ENCODE measurements at places on chromosomes 3 and 15.

- no peak for DNase-seq
These were observed 70.4 kb upstream of the C15orf39 start for GRCh38 chr15:75131269-75131643.

GRCh38 chr3:25678581-25678980 lies 13.9 kb upstream of the TOP2B start:
- DNase-seq = no peak

- DNase-seq = no peak
These were observed 89.3 kb upstream of the CCDC80 start for GRCh38 chr3:112730210-112730609.

- no peak for DNase-seq
These were observed 156.0 kb downstream of the ISL2 start for GRCh38 chr15:76492538-76492937.

DNA sequence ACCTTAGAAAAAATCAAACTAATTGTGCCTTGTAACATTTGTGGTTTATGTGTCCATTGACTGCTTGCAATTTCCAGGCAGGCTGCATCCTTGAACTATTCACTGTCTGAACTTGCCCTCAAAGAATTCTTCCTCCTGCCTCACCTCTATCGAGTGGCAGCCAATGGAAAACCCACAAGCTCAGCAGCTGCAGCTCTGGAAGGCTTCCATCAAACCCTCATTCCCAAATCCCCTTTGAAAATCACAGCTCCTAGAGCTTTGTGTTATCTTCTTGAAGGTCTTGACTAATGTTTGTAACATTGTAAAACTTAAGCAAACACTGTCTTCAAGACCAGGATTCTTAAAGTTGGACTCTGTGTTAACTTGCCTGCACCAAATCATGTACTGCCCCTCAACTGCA lies 81.1 kb downstream of the FILIP1L start:
- no peak for DNase-seq

DNA sequence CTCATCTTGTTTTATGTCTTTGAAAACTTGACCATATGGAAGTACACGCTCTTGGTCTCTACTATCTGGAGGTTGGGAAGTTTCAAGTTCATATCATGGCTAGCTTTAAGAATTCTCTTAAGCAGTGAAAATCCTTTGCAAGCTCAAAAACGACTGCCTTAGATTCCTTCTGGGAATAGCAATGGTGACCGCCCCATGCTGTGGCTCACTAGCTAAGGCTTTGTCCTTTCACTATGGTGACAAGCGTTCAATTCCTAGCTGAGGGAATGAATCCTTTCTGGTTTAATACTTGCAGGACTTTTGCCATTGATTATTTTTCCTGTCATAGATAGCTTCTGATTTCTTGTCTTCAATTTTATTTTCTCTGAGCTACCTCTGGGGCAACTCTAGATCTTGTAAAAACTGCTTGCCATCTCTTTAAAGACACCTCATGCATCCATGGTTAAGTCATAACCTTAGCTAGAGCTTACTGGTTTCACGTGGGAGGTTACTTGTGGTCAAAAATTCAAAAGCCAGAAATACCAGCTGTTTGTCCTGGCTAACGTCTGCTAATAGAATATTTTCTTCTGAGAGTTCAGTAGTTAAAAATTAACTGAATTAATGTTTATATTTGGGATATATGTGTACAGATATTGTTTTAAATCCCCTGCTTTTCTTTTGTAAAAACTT lies 673.4 kb upstream of the CBLB start:
- DNase-seq = no peak

DNA sequence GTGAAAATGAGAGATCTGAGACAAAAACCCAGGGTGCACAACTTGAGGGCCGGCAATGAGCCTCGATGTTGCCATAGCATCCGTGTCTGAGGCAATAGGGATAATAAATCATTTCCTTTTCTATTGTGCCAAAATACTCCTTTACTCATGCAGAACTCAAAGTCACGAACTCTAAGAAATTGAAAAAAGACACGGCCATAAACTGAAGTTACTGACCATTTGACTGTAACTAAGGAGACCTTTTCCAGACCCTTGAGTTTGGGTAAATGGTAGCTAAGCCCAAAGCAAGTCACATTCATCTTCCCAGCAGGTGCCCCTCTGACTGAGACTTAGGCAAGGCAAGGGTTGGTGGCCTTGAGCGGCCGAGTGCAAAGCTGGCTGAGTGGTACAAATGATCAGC lies 141.2 kb upstream of the SLCO3A1 start:
- no peak for DNase-seq

GRCh38 chr3:185330644-185331043 lies 32.3 kb upstream of the MAP3K13 start:
- DNase-seq = no peak

GRCh38 chr3:37770938-37771918 lies 90.5 kb upstream of the CTDSPL start:
- no peak for DNase-seq

DNA sequence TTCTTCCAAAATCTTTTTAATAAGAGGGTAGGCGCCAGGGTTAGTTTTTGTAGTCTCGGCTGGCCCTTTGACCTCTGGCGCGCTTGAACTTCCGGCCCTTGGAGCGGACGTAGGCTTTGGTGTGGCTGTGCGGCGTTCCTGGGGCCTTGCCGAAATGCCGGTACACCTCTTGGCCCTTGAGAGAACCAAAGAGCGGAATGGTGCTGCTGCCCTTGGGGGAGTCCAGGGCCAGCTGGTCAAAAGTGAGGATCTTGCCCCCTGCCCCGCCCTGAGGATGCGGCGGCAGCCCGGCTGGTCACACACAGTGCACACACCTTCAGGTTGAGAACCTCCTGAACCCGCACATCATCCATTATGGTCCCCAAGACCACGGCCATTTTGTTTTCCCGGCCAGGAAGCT lies 20.0 kb upstream of the CHRNB4 start:
- DNase-seq = no peak

DNA sequence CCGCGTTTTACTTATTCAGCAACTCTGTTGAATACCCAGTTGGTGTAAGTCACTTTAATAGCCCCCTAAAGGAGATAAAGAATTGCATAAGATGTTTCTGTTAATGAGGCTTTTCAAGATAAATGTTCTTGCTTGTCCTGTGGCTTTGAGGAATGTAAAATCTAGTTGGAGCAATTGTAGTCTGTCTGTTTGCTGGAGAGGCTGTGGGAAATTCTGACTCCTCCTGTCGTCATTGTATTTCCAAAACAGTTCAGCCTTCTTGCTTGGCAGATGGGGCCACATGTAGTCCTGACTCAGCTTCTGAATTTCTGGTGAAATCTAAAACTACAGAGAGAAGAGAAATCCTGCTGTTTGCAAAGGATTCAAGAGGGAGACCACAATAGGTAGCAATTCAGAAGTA lies 114.4 kb downstream of the RYR3 start:
- no peak for DNase-seq

GRCh38 chr15:80706161-80706560 lies 11.1 kb downstream of the ABHD17C start:
- DNase-seq = no peak

GRCh38 chr3:66795365-66795764 lies 202.7 kb upstream of the KBTBD8 start:
- DNase-seq = no peak

DNA sequence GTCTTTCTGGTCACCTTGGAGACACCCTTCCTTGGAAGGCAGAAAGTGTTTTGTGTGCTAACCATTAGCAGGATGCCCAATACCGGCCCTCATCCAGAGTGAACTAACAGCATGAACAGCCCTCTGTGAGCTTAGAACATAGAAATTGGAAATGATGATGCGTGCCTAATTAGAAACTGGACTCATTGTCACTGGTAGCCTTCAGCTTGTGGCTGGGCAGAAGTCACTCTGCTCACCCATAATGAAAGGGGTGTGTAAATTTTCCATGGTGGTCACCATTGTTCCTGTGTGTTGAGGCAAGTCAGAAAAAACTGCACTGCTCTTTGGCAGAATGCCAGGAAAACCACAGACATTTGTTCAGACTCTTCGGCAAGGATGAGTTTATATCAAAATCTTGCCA lies 74.7 kb upstream of the CNTN4 start:
- no peak for DNase-seq

DNA sequence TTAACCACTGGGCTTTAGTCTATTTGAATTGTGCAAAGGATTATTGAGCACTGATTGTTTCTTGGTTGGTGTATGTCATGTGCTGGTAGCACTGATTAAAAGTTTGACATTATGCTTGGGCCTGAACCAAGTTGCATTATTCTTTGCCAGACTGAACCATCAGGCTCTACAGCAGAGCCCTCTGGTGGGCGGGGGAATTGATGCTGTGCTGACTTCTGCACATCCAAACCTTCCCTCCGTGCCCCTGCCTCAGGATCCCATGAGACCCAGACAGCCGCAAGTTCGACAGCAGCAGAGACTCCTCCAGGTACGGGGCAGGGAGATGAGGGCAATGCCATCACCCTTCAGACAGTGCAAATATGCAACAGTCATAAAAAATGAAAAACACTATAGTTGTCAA lies 28.4 kb upstream of the P2RY12 start:
- no peak for DNase-seq

DNA sequence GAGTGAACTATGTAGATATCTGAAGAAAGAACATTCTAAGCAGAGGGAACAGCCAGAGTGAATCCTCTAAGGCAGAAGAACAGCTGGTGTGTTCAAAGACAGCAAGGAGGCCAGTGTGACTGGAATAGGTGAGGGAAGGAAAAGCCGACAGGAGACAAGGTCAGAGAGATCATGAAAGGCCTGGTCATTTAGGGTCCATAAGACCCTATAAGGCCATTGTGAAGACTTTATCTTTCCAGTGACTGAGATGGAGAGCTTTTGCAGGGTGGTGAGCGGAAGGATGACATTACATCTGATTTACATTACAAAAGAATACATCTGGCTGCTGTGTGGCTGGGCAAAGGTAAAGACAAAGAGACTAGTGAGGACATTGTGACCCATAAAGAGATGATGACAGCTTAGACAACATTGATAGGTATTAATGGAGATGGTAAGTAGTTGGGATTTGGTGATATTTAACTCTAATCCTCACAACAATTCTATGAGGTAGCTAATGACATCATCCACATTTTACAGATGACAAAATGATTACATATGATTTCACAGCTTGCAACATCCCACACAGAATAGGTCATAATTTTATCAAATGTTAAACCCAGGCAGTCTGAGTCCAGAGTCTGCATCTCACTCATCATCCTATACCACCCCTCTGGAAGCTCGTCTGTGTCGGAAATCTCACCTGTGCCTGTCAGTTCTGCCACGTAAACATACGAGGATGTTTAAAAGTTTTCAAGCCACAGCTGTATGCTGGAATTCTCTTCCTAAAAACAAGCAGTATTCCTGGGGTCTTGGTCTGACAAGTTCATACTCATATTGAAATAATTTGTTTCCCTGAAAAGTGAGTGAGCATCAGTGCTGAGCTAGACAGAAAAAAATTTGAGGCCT lies 70.2 kb upstream of the PIK3R4 start:
- DNase-seq = no peak

- no peak for DNase-seq
These were observed 4.8 kb upstream of the SACM1L start for GRCh38 chr3:45684327-45684892.

DNA sequence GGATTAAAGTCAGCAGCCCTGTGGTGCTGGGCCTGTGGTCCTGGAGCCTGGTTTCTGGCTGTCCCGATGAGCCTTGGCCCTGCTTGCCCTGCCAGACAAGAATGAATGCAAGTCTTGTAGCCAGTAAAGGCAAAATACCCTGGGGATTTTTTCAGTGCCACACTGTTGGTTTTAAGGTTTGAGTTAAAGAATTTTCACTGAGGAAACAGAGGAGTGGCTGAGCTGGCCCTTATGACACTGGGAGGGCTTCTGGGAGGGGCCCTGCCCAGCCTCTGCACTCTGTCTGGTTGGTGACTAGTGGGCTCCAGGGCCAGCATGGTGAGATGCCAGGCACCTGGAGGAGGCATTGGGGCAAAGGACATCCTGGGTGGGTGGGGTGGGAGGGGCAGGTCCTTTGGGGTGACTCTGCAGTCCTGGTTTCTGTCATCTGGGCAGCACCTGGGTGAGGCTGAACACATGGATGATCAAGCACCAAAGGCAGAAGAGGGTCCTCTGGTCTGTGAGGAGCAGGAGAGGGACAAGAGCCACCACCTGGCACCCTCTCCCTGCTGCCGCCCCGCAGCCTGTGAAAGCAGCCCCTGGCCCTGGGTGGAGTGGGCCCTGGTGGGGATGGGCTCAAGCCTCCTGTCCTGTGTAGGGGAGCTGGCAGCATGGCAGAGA lies 12.5 kb upstream of the PLA2G4E start:
- no peak for DNase-seq

DNA sequence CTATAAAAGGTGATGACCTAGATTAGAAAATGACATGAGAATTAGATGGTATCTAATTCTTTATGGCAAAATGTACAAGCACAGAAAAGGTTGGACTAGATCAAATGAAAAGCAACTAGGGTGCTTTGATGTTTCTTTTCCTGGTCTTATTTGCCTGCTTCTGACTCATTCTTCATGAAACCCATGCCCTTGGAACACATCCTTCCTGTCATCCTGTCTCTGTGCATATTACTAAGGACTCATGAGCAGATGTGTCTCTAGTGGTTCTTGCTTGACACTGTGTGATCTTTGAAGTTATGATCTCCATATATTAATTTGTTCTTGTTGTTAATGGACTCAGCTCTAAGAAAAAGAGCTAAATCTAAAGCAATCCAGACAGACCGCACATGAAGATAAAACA lies 314.0 kb downstream of the ERC2 start:
- no peak for DNase-seq

- no peak for DNase-seq
These were observed 3.9 kb downstream of the NSUN3 start for GRCh38 chr3:94066506-94067500.

- no peak for DNase-seq
These were observed 19.5 kb upstream of the IFT57 start for GRCh38 chr3:108241721-108242120.

DNA sequence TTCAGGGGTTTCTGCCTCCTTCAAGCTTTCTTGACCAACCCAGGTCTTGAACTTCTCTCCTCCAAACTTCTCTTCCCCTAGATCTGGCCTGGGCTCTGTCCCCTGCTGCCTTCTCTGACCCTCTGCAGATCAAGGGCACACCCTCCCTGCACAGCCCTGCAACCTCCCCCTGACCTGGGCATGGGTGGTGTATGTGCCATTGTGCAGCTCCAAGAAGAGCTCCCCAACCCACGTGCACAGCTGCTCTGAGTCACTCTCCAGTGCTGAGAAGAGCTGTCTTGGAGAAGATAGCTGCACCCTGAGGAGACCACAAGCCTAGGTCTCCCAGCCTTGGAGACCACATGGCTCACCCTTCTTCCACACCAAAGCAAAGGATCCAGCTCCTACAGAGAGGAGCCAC lies 8.0 kb downstream of the MAN2C1 start:
- no peak for DNase-seq

DNA sequence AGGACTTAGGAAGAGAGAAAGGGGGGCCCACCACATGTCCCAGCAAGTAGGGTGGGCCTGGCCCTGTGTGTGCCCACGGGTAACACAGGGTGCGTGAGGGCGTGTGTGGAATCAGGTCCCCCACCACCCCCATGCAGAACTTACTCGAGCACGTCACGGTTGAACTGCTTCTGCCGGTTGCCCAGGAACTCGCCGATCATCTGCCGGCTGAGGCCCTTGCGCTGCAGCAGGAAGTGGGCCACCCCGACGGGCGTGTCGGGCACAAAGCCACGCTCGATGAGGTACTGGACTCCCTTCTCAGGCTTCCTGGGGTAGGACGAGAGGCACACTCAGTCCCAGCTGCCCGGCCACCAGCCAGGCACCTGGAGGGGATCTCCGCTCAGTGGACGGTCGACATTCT lies 83.1 kb upstream of the RPL32 start:
- no peak for DNase-seq

Data from stimulated activated CD8-positive, alpha-beta memory T cell treated with anti-CD3 and anti-CD28 coated beads, Interleukin-12 subunit alpha, Interleukin-12 subunit beta, amount 100 ng/mL, for 1 hour (primary cell).